D341Med (cell line): ENCODE measurements at places on chromosomes 6 and 20.
A peak's percentile ranks its signal among the peaks of the same experiment; 100 is the strongest.

GRCh38 chr20:52754366-52754765 is 217.8 kb upstream of the TSHZ2 start:
- DNase-seq: no peak

- DNase-seq: no peak
These were observed 294.7 kb downstream of the PTPRT start for GRCh38 chr20:42895020-42895419.

DNA sequence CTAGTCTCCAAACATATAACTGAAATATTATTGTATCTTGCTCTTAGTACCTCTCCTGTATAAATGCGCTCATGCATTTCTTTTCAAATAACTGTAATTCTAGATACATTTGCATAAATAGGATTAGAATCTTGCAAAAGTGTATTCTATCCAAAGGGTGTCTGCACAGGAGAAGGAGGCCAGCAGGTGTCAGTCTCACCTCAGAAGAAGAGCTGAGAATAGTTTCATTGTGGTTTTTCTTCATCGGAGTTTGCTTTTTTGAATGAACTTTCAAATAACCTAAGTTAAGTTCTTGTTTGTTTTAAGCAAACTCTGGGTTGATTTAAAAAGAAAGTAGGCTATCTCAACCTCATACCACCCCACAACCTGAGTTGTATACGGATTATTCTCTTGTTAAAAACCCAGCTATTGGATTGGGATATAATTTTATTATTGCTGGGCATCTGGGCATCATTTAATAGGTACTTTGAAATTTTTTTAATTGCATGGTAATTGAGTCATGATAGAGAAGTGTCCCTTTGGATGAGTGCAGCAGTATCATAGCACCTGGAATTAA is 125.0 kb upstream of the MLIP start:
- DNase-seq: peak; percentile 47

- no peak for DNase-seq
These were observed 23.4 kb upstream of the GSTA4 start for GRCh38 chr6:53018446-53018845.
